ENCODE measurements at places on chromosomes 11 and 22.

DNA sequence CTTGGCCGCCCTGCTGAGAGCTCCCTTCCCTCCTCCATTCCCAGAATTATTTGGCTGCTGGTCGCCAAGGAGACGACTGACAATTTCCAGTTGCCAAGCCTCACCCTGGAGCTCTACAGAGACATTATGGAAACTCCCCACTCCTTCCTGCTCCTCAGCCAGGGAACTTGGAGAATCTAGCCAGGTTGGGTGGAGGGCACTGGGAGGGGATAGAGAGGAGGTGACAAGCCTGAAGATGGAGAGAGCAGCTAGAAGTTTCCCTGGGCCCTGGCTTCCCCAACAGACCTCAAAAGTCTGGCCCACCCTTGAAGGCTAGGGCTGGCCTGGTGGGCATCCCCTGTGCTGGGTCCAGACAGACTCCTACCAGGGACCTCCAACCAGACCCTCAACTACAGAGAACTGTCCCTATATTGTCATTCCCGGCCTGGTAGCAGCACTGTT is 6.7 kb upstream of the VSIG10L2 start:
- DNase-seq: no peak

DNA sequence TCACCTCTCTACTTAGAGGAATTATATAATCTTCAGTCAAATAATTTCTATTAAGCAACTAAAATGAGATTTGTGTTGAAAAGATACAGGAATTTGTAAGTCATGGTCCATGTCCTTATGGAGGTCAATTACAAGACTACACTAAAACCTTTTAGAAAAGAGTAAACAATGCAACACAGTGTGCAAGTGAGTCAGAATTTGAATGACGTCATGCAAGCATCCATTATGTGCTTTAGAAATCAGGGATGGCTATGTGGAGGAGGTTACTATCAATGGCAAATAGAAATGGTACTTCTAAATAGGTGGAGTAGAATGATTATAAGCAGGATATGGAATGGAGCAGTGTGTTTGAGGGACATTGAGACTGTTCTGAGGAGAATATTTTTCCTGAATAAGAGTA is 16.6 kb downstream of the OR10D3 start:
- DNase-seq: no peak

DNA sequence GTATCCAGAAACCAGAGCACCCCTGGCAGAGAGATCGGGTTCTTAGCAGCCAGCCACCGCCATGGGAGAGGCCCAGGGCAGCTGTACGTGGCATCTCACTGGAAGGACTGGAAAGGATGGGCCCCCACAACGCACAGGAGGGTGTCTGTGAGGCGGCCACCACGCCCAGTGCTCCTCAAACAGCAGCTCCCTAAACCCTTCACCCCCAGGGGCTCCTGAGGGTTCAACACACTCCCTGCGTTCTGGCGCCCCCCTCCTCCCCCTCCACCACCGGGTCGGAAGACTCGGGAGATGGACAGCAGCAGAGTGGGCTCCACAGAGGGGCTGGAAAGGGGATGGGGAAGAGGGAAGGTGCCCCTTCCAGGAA is 1.1 kb downstream of the MAPK12 start:
- DNase-seq: no peak

GRCh38 chr11:61122761-61123160 is 20.5 kb downstream of the CD5 start:
- DNase-seq: no peak

DNA sequence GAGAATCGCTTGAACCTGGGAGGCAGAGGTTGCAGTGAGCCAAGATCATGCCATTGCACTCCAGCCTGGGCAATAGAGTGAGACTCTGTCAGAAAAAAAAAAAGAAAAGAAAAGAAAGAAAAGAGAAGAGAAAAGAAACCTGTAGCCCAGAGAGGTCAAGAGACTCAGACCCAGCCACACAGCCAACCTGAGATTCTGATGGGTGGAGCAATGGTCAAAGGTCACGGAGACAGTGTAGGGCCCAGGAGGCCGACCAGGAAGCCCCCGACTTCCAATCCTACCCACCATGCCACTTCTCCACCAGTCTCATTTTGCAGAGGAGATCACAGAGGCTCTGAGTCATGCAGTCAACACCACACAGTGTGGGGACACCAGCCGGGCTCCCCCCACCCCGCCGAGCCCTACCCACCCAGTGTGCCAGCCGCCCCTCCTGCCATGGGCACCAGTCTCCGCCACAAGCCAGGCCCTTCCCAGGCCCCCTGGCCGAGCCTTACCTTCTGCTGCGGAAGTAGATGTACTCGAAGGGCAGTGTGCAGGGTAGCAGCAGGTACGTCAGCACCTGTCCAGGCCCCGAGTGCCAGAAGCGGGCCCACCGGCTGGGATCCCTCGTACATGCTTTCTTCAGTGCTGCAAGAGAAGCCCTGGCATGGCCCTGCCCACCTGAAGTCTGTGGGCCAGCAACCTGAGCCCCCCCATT is 7.9 kb downstream of the PNPLA5 start:
- no peak for DNase-seq

DNA sequence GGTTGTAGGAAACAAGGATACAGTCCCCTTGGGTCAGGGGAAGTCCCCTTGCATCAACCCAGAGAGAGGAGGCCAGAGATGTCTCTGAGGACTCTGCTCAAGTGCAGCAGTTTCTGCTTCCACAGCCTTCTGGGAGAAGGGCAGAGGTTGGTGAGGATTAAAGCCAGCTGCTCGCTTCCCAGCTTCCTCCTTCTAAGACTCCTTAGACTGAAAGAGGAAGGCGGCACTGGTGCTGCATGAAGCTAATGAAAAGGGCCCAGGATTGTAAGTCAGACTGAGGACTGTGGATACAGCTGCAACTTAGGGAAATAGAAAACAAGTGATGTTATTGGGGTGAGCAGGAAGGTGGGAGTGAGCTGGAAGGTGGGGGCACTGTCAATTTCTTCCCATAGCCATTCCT is at the start of gene OR52K1:
TSS of gene OR52K1 (plus strand) at position 202 of the 400 bp plus-strand sequence. CDS start 6,255 bp downstream, outside the sequence.
- no peak for DNase-seq

- DNase-seq: no peak
These were observed 40.0 kb downstream of the TECTA start for GRCh38 chr11:121141066-121141465.

GRCh38 chr11:125515102-125515439 is 19.0 kb upstream of the FEZ1 start:
- DNase-seq: no peak

DNA sequence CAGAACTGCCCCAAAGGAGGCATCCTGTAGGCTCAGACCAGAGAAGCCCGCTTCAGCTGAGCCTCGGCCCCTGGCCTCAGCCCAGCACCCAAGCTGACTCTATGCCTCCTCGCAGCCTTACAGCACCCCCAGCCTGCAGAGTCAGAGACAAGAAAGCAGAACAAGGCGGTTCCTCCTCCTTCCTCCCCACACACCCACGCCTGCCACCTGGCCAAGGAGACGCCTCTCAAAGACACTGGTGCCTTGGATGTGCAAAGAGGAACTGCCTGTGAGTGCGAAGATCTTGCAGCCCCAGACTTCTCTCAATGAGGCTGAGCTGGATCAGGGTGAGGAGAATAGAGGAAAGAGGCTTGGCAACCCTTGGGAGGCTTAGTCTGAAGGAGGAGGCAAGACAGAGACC is 60.2 kb downstream of the PDE2A start:
- DNase-seq: no peak

GRCh38 chr22:29206372-29207242 is 911 bp downstream of the EMID1 start:
- no peak for DNase-seq

DNA sequence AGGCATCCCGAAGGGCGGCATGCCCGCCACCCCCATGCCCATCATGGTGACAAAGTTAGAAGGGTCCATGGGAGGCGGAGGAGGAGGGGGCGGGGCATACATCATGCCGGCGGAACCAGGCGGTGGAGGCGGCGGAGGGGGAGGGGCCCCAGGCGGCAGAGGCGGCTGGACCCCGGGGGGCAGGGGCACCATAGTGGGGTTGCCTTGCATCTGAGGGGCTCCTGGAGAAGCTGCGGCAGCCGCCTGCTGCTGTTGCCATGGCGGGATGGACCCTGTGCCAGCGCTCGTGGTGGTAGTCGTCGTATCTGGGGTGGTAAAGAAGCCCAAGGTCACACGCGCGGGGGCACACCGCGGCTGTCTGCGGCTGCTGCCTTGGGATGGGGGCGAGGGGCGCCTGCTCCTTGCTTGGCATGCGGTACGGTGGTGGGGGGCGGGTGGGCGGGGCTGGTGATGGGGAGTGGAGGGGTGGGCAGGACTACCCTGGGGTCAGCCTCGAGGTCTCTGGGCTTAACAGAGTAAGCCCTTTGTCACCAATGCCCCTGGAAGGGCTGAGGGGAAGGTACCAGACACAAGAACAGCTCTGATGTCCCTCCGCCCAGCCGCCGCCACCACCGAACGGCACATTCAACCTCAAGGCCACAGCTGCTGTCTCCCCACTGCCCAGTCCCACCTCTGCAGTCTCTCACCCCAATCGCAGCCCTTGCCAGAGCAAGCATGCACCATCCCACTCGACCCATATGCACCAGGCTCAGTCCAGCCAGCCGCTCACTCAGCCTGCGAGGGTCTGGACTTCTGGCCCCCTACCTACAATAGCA is 6.3 kb upstream of the PYGM start:
- no peak for DNase-seq

GRCh38 chr11:70159627-70160570 is 43.2 kb upstream of the FADD start:
- no peak for DNase-seq

DNA sequence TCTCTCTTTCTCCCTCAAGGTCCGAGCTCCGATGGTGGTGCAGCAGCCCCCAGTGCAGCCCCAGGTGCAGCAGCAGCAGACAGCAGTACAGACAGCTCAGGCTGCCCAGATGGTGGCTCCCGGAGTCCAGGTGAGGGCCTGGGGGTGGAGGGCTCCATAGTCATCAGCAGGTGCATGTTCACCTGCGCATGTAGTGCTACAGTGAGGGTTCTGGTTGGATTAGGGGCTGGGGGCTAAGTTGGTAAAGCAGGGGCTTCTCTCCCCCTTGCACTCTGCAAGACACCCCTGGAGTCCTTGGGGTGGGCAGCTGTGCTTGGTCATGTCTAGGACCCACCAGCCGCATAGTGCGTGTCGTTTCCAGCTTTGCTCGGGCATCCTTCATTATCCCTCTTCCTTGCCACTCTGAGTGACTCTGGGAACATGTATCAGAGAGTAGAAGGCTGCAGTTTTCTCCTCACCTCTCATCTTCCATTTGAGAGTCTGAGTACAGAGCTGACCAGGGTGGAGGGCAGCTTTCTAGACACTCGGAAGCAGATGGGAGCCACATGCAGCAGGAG is 61.2 kb downstream of the MED15 start:
- no peak for DNase-seq

- no peak for DNase-seq
These were observed 7.5 kb upstream of the C11orf97 start for GRCh38 chr11:94504689-94505293.

DNA sequence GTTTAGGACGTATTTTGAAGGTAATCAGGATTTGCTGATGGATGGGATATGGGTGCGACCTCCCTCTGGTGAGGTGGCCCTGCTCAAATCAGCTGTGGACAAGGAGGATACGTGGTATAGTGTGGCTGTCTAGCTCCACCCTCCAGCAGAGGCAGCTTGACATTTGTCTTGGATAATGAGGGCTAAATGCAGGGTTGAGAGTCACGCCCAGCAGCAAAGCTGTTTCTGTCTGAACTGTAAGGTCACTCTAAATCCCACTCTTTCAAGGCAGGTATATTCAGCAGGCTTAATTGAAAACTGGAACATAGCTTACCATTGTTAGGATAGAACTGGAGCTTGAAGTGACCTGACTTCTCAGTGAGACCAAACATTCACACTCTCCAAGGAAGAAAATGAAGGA is 98.7 kb downstream of the SWAP70 start:
- no peak for DNase-seq

DNA sequence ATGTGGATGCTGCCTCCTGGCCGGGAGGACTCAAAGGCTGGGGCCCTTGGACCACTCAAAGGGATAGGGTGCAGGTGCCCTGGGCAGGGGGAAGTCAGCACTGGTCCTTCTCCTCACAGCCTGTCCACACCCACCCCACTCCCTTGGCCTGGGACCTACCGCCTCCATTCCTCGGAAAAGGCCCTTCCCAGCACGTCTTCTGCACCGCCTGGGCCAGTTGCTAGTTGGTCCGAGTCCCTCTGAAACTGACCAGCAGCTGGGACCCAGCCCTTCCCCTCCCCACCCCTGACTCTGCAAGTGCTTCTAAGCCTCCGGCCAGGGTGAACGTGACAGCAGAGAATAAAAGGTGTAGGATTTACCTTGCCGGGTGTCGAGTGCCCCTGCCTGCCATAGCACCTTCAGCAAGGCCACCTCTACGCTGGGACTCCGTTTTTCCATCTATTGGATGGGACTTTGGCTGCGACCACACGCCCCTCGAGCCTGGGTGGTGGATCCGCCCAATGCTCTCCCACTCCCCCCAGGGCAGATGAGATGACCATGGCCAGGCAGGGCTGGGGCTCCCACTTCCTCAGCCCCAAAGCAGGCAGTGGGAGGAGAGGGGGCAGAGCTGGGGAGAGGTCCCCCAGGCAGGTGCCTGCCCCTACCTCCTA is 37.3 kb downstream of the OSBPL5 start:
- DNase-seq: no peak

DNA sequence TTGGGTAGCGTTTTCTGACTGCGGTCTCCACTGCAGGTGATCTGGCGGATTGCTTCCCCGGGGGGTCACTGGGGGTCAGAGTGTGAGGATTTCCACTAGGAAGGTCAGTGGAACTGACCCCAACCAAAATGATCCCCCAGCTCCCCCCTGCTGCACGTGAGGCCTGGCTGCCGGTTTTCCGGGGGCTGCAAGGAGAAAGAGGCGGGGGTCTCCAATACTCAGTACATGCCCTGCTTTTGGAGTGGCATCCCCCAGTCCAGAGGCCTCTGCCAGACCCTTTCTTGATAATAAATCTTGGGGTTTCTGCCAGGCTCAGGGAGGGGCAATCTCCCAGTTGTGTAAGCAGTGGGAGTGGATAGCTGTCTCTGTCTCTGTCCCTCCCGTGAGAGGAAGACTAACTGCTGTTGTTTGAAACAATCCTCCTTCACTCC is 71.5 kb upstream of the RTL6 start:
- no peak for DNase-seq

DNA sequence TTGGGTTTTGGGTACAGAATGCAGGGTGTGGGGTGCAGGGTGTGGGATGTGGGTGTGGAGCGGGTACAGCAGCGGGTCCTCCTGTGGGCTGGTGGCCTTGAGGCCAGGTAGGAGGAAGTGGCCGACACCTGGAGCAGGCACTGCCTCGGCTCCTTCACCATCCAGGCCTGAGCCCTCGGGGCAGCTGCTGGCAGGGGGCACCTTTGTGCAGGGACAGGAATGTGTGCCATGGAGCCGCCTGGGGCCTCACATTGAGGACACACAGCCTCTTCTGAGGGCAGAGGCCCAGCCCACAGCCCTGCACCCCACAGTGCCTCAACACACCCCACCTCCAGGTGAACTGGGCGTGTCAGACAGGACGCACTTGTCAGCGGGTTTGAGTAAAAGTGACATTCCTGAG is 984.0 kb downstream of the BRD1 start:
- DNase-seq: no peak

DNA sequence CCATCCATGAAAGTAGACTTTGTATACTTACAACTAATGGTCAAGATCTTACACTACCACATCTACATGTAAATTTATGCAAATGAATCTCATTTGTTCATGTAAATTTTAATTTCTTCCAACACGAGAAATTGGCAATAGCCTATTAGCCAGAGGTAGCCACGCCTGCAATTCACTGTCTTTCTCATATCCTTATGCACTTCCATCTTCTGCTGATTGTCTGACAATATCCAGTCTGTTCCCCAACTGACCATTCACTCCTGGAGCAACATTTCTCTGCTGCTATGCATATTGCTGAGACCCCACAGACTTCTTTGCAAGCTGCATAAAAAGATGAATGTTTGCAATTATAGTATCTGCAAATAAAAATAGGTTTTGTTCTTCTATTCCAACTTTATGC is 2.5 kb downstream of the NNMT start:
- no peak for DNase-seq
